ENCODE measurements at places on chromosomes 11 and 22. TPM values are rescaled to one million over a fixed set of nuclear protein-coding genes. Genes with fewer than 3 reads are reported as not detected.

EIF3F gene
- 330 TPM for total RNA-seq

- H3K27me3 ChIP-seq, result no peaks in the 10 kb centered on the region
- H3K36me3 ChIP-seq, result no peaks in the 10 kb centered on the region
- peak; percentile 90 for DNase-seq
- H3K4me1 ChIP-seq, result peaks cover 45% of the 10 kb centered on the region
Observed at GRCh38 chr11:66347425-66348276, at the start of gene B4GAT1. Gene B4GAT1 (minus strand): TSS chr11:66347629. CDS start chr11:66347545, 84 bp downstream.

CHRDL2 gene
- total RNA-seq, result not detected

DDI1 gene
- total RNA-seq, result not detected

DNA sequence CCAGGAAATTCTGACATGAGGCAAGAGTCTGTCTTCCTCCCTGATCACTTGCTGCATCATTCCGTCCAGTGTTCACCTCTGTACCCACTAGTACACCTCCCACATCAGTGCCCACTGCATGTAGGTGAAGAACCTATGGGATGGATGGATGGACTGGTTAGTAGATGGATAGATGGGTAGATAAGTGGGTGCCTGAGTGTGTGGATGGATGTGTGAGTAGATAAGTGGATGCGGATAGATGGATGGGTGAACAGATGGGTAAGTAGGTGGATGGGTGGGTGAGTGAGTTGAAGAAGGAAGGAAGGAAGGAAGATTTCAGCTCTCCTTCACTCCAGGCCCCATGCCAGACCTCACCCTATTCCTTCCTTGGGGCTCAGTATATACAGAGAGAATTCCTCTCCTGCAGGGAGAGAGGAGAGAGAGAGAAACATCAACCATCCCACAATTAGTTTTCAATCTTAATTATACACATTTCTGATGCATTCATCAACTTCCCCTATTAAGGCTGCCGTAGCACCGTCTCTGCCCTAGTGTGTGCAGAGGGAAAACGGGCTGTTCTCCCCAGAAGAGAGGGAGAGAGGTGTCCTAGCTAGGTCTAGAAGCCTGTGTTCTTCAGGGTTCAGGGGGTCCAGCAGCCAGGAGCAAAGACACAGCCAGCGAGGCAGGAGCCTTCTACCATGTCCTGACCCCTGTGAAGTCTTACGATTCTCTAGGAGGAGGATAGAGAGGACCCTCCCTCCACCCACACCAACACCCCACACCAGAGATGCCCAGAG, 125.3 kb downstream of the BUD13 start:
- no peak overlapping the region for H3K4me3 ChIP-seq
- no peak overlapping the region for H3K27ac ChIP-seq
- DNase-seq, result no peak
- no peaks in the 10 kb centered on the region for H3K4me1 ChIP-seq
- H3K27me3 ChIP-seq, result no peaks in the 10 kb centered on the region

DNA sequence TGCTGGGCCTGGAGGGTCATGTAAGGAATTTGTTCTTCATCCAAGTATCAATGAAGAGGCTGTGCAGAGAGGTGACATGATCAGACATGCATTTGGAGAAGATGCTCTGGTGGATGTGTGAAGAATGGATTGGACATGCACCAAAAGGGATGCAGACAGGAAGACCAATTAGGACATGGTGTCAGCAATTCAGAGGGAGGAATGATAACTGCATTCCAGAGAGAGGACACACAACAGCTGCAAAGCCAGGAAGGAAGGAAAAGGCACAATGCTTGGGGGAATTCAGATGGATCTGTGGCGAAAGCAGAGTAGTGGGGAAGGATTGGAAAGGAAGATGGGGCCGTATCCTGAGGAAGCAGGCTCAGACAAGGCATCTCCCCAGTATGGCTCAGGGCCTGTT, 5.2 kb upstream of the ARRB1 start:
- H3K4me3 ChIP-seq, result no peak overlapping the region
- no peak overlapping the region for H3K27ac ChIP-seq

DNA sequence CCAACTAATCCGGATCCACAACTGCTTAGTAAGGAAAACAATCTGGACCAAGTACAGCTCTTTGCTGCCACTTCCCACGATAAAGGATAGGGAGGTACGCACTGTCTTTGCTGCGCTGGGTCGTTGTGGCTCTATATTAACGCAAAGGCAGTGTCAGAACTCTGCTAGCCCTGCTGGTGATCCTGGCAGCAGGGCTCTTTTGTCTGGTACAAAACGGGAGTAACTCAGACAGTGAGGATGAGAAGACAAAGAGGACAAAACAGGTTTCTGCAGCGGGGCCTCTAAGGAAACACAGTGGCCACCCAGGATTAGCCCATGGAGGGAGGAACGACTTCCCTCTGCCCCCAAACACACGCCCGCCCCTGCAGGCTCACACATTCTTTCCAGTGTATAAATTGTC, 26.1 kb downstream of the GAL start:
- DNase-seq, result no peak
- H3K4me1 ChIP-seq, result no peaks in the 10 kb centered on the region
- no peaks in the 10 kb centered on the region for H3K27me3 ChIP-seq
- no peak overlapping the region for H3K27ac ChIP-seq

GRCh38 chr11:64894070-64894811, 15.8 kb upstream of the EHD1 start:
- H3K4me3 ChIP-seq, result no peak overlapping the region
- DNase-seq, result peak; percentile 84
- H3K27me3 ChIP-seq, result no peaks in the 10 kb centered on the region
- H3K4me1 ChIP-seq, result peaks cover 4% of the 10 kb centered on the region
- H3K36me3 ChIP-seq, result peaks cover 7% of the 10 kb centered on the region

DNA sequence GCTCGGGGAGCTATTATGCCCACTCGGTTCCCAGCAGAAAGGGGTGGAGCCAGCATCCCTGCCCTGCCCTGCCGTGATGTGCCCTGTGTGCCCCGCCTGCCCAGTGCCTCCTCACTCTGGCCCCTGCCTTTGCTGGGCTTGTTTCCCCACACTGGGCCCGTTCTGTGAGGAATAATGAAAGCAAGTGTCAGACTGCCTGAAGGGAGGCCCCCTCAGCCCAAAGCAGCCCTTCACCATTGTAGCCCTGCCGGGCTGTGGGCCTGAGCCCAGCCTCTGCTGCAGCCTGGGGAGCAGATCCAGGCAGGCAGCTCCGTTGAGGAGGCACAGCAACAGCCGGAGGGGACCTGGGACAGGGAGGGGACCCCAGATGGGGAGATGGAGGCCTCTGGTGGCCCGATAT, 20.2 kb upstream of the NEFH start:
- H3K27ac ChIP-seq, result no peak overlapping the region
- DNase-seq, result no peak
- no peaks in the 10 kb centered on the region for H3K27me3 ChIP-seq
- H3K4me1 ChIP-seq, result no peaks in the 10 kb centered on the region

ACR gene
- not detected for total RNA-seq

SAA2 gene
- not detected for total RNA-seq

DNA sequence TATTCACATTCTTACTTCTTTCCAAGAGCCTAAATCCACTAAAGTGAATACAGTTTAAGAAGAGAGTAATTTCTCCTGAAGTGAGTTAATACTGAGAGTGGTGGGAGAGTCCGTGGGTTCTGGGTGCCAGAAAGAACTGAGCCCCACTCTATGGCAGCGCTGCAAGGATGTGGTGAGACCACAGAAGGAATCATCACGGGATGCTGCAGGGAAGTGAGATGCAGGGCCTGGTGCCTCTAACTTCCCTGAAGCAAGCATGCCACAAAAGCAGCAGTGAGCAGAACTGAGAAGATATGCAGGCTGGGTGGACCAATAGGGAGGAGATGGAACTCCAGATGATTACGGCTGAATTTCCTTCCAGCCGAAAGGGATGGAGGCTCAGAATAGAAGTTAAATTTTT, 5.0 kb upstream of the MMP12 start:
- no peak overlapping the region for H3K4me3 ChIP-seq
- no peak for DNase-seq

PLAAT2 gene
- total RNA-seq, result not detected

All from CD4-positive, alpha-beta memory T cell (primary cell).